DND-41 (cell line): ENCODE measurements at places on chromosomes 4 and X.

- H3K4me3 ChIP-seq: no peak overlapping the region
- H3K27me3 ChIP-seq: no peaks in the 10 kb centered on the region
- no peaks in the 10 kb centered on the region for H3K36me3 ChIP-seq
These were observed 813 bp downstream of the TLR7 start for GRCh38 chrX:12867685-12868084.

- no peaks in the 10 kb centered on the region for H3K4me1 ChIP-seq
- no peaks in the 10 kb centered on the region for H3K27me3 ChIP-seq
- H3K4me3 ChIP-seq: no peak overlapping the region
- peaks cover 27% of the 10 kb centered on the region for H3K36me3 ChIP-seq
- DNase-seq: peak; percentile 16
- no peak overlapping the region for H3K27ac ChIP-seq
These were observed 130.3 kb downstream of the DIPK2B start for GRCh38 chrX:45070116-45071007.

DNA sequence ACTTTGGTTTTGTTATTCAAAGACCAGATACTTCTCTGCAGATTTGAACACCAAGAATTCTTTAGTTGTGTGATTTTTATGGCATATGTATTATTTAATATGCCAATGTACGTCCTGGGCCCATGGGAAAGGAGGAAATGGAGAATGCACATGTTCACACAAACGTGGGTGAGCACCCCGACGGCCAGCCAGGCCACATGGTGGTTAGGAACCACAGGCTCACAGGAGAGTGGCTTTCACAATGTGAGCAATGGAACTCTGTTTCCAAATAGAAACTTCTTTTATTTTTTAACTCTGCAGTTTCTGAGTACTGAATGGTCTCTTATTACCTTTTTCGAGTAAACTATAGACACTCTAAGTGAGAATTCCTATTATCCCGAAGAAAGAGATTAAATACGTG lies 58.0 kb upstream of the UNC5C start:
- peaks cover 3% of the 10 kb centered on the region; the same call in 1 of the 2 replicates for H3K4me1 ChIP-seq
- no peak overlapping the region for H3K4me3 ChIP-seq
- no peak overlapping the region for H3K27ac ChIP-seq
- DNase-seq: no peak

- H3K27me3 ChIP-seq: no peaks in the 10 kb centered on the region
- H3K4me1 ChIP-seq: no peaks in the 10 kb centered on the region
- no peak overlapping the region for H3K4me3 ChIP-seq
- DNase-seq: no peak
- H3K36me3 ChIP-seq: no peaks in the 10 kb centered on the region
- no peak overlapping the region for H3K27ac ChIP-seq
These were observed 683.5 kb upstream of the GRIA3 start for GRCh38 chrX:122500556-122500955.

DNA sequence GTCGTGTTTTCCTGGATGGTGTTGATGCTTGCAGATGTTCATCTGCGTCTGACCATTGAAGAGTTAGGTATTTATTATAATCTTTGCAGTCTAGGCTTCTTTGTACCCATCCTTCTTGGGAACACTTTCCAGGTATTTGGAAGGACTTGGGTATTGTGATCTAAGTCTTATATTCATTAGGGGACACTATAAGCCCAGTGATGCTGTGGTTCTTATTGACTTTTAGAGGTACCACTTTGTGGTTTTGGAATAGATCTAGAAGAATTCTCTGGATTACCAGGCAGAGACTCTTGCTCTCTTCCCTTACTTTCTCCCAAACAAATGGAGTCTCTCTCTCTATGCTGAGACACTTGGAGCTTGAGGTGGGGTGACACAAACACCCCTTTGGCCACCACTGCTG lies 41.6 kb downstream of the AFM start:
- no peaks in the 10 kb centered on the region for H3K36me3 ChIP-seq
- no peaks in the 10 kb centered on the region for H3K27me3 ChIP-seq
- H3K4me1 ChIP-seq: peaks cover 12% of the 10 kb centered on the region
- H3K27ac ChIP-seq: no peak overlapping the region

GRCh38 chr4:173852775-173853174 lies 322.7 kb upstream of the HAND2 start:
- DNase-seq: no peak
- H3K4me1 ChIP-seq: no peaks in the 10 kb centered on the region
- H3K27me3 ChIP-seq: no peaks in the 10 kb centered on the region
- H3K4me3 ChIP-seq: no peak overlapping the region
- H3K36me3 ChIP-seq: no peaks in the 10 kb centered on the region
- H3K27ac ChIP-seq: no peak overlapping the region

- H3K36me3 ChIP-seq: no peaks in the 10 kb centered on the region
- H3K4me3 ChIP-seq: no peak overlapping the region
- H3K27ac ChIP-seq: no peak overlapping the region
These were observed 207.8 kb downstream of the ANTXR2 start for GRCh38 chr4:79865201-79865597.

DNA sequence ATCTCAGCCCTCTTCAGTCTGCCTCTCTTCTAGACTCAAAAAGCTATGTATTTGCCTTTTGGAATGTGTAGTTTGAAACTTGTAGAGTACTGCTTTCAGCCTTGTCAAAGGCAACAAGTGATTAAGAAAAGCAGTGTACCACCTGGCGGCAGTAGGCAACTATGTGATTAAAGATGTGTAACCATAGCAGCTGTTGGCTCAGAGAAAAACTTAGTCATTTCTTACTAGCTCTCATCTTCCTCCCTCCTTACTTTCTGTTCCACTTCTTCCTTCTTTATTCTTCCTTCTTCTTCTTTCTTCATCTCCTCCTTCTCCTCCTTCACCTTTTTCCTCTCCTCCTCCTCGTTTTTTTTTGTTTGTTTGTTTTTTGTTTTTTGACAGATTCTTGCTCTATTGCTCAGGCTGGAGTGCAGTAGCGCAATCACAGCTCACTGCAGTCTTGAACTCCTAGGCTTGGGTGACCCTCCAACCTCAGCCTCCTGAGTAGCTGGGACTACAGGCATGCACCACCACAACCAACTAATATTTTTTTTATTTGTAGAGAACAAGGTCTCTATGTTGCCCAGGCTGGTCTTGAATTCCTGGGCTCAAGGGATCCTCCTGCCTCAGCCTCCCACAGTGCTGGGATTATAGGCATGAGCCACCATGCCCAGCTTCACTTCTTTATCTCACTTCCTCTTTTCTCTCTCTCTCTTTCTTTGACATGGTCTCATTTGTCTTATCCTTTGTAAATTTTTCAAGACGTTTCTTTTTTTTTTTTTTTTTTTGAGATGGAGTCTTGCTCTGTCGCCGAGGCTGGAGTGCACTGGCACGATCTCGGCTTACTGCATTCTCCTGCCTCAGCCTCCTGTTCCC lies 32.6 kb downstream of the ABHD18 start:
- H3K27me3 ChIP-seq: no peaks in the 10 kb centered on the region
- H3K4me1 ChIP-seq: no peaks in the 10 kb centered on the region
- H3K27ac ChIP-seq: no peak overlapping the region
- DNase-seq: no peak
- H3K36me3 ChIP-seq: peaks cover 32% of the 10 kb centered on the region
- no peak overlapping the region for H3K4me3 ChIP-seq

DNA sequence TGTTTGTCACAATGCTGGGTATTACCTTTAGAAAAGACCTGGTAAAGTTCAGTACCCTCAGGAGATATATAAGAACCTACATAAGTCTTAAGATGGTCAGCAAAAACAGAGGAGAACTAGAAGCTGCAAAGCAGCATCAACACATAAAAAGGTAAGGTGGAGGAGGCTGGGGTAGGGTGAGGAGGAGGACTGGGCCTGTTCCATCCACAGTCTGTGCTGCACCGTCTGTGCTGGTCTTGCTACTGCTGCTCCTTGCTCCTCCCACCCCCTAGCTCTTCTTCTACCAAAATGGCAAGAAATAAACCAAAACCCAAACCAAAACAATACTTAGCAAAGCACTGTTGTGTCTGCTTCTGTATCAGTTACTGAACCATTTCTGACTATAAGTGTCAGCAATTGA lies 102.2 kb downstream of the CDS1 start:
- DNase-seq: no peak
- peaks cover 14% of the 10 kb centered on the region for H3K4me1 ChIP-seq
- H3K27me3 ChIP-seq: peaks cover 6% of the 10 kb centered on the region
- H3K27ac ChIP-seq: no peak overlapping the region

- no peak for DNase-seq
- H3K36me3 ChIP-seq: peaks cover 23% of the 10 kb centered on the region; the same call in 1 of the 2 replicates
These were observed 1.0 kb downstream of the PRDX4 start for GRCh38 chrX:23668335-23668734.

- no peak for DNase-seq
- H3K4me1 ChIP-seq: no peaks in the 10 kb centered on the region
- no peak overlapping the region for H3K27ac ChIP-seq
- H3K4me3 ChIP-seq: no peak overlapping the region
- H3K27me3 ChIP-seq: no peaks in the 10 kb centered on the region
These were observed 33.7 kb upstream of the CCKAR start for GRCh38 chr4:26524011-26524410.

GRCh38 chr4:57091657-57092162 lies 18.5 kb downstream of the IGFBP7 start:
- no peak overlapping the region for H3K4me3 ChIP-seq
- no peaks in the 10 kb centered on the region for H3K36me3 ChIP-seq
- no peaks in the 10 kb centered on the region for H3K27me3 ChIP-seq
- DNase-seq: no peak
- H3K27ac ChIP-seq: no peak overlapping the region

DNA sequence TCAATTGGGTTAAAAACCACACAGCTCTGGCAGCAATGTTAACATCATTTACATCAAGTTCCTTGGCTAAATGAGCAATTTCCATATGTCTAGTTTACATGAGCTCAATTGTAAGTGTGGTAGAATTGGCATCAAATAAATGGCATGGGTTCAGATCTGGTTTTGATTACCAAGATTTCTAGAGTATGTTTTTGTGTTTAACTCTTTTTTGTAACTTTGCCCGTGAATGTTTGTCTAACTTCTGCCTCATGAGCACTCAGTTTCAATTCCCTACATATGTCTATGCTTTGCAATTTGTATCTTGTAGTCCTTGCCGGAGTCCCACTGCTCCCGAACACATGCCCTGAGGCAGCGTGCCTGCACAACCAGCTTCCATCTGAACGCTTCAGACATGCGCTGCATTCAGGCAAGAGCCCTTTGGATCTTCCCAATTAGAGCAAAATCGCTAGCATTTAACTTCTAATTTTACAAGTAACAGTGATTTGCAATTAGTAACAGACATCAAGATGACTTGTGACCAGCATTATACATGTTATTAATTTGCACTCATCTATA lies 644.4 kb downstream of the TRIML1 start:
- H3K27me3 ChIP-seq: no peaks in the 10 kb centered on the region
- H3K27ac ChIP-seq: no peak overlapping the region
- no peak for DNase-seq
- no peak overlapping the region for H3K4me3 ChIP-seq

DNA sequence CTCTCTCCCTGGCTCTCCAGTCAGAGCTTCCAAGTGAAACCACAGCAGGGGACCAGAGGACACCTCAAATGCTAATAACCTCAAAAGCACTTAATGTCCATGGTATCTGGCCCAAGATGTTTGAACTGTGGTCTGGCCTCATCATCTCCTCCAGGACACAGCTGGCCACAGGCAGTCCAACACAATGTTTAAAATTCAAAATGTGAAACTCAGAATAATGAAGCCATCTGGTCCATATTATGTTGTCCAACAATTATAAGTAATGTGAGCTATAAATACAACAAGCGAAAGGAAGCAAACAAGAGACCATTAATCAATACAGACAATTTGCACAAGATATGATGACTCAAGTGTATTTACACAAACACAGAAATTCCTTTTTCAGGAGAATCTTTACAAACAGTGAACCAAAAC lies 90.7 kb upstream of the S100G start:
- H3K27ac ChIP-seq: no peak overlapping the region
- no peaks in the 10 kb centered on the region for H3K27me3 ChIP-seq
- no peaks in the 10 kb centered on the region for H3K36me3 ChIP-seq
- no peak for DNase-seq
- no peak overlapping the region for H3K4me3 ChIP-seq
- H3K4me1 ChIP-seq: no peaks in the 10 kb centered on the region

DNA sequence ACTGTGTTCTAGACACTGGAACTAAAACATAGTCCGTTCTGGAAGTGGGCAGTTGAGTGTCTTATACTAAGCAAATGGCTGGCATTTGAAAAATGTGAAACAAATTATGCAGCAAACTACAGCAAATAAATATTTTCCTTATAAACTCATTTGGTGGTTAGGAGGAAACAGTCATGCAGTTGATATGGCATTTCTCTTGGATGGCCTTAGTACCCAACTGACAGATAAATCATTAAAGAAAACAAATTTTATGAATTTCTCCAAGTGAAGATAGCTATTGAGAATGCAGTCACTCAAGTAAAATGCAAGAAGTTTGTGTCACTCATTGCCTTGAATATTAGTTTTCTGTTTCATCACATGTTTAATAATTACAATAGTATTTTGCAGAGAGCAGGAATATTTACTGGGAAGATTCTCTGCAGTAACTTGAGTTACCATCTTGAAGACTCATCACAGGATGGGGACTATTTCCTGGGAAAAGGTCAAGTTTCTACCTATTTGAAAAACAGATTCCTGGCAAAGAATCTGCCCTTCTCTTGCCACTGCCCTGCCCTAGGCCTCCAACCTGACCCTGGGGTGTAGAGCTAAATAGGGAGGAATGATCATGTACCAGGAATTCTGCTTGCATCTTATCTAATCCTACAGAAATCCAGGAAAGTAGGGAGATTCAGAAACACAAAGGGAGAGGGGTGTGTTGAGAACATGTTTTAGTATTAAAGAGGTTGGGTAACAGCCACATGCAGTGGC lies 105.9 kb downstream of the SH3RF1 start:
- no peak overlapping the region for H3K4me3 ChIP-seq
- H3K4me1 ChIP-seq: no peaks in the 10 kb centered on the region
- no peaks in the 10 kb centered on the region for H3K36me3 ChIP-seq
- no peaks in the 10 kb centered on the region for H3K27me3 ChIP-seq
- H3K27ac ChIP-seq: no peak overlapping the region

DNA sequence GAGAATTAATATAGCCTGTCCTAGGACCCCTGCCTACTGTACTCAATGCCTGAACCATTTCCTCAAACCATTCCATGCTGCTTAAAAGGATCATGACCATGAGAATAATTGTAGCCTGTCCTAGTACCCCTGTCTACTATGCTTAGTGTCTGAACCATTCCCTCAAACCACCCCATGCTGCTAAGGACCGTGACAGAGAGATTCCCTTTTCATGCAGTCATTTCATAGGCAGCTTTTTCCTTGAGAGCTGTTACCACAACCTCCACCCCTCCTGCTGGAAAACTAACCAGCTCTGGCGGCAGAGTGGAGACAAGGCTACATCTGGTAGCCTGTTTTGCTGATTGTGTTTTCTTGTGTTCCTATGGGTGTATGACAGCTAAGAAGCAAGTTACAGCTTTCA lies 174.9 kb upstream of the SMARCAD1 start:
- no peaks in the 10 kb centered on the region for H3K27me3 ChIP-seq
- H3K36me3 ChIP-seq: no peaks in the 10 kb centered on the region
- no peaks in the 10 kb centered on the region for H3K4me1 ChIP-seq
- no peak overlapping the region for H3K4me3 ChIP-seq

- no peaks in the 10 kb centered on the region for H3K36me3 ChIP-seq
- H3K4me3 ChIP-seq: no peak overlapping the region
- H3K27me3 ChIP-seq: peaks cover 11% of the 10 kb centered on the region
These were observed 37.6 kb upstream of the SHISA3 start for GRCh38 chr4:42359711-42360110.

DNA sequence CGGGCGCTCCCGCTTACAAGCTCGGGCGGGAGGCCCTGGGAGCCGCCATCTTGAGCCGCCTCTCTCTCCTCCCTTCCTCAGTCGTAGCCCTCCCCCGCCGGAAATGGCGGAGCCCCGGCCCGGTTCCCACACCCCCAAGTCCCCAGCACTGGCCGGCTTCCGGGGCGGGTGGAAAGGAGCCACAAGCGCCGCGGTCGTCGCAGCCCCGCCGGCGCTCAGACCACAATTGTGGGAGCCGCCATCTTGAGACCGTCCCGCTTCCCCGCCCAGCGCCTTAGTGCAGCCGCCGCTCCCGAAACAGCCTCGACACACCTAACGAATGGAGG lies 531 bp downstream of the HCFC1 start:
- peak overlapping the region; percentile 100 for H3K27ac ChIP-seq
- peaks cover 36% of the 10 kb centered on the region for H3K36me3 ChIP-seq
- peak overlapping the region; percentile 58; the same call in 1 of the 2 replicates for H3K4me3 ChIP-seq
- H3K27me3 ChIP-seq: no peaks in the 10 kb centered on the region
